CD4-positive, alpha-beta T cell (primary cell): ENCODE measurements at places on chromosomes 4 and X.

- no peak for DNase-seq
Measured at GRCh38 chrX:48035891-48036290, 29.1 kb downstream of the SPACA5 start.

DNA sequence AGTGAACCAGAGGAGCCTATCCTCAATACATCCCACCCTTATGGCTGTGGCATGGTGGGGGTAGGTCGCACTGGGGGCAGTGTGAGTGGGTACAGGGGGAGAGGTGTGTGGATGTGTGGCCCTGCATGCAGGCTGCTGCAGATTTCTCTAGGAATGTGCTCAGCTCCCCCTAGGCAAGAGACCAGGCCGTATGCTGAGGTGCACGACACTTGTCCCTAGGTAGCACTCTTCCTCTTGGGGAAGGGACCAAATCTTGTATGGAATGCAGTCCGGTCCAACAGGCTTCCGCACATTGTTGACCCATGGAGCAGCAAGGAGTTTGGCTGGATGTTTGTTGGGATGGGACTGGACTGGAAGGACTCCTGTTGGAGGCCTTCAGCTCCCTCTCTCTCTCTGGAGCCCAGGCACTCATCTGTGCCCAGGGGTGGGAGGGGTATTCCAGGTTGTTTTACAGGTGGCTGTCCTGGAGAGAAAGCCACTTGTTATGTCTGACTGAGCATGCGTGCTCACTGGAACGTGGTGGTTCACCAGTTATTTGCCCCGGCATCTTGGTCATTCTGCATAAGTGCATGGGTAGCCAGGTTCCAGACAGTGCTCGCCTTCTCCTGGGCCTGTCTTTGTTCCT lies 55.1 kb downstream of the NBDY start:
- no peak for DNase-seq

DNA sequence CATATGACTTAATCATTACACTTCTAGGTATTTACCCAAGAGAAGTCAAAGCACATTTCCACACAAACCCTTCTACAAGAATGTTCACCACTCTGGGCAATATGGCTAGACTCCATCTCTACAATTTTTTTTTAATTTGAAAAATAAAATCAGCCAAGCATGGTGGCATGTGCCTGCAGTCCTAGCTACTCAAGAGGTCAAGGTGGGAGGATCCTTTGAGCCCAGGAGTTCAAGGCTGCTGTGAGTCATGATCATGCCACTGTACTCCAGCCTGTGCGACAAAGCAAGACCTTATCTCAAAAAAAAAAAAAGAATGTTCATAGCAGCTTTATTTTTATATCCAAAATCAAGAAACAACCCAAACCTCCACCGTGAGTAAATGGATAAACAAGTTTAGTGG lies 70.3 kb upstream of the MBNL3 start:
- no peak for DNase-seq

GRCh38 chr4:165709516-165709915 lies 163.5 kb upstream of the TLL1 start:
- no peak for DNase-seq

- no peak for DNase-seq
Measured at GRCh38 chrX:24494647-24495075, 29.6 kb downstream of the PDK3 start.

- DNase-seq = no peak
Measured at GRCh38 chrX:150202641-150203247, 160.4 kb upstream of the MAMLD1 start.

DNA sequence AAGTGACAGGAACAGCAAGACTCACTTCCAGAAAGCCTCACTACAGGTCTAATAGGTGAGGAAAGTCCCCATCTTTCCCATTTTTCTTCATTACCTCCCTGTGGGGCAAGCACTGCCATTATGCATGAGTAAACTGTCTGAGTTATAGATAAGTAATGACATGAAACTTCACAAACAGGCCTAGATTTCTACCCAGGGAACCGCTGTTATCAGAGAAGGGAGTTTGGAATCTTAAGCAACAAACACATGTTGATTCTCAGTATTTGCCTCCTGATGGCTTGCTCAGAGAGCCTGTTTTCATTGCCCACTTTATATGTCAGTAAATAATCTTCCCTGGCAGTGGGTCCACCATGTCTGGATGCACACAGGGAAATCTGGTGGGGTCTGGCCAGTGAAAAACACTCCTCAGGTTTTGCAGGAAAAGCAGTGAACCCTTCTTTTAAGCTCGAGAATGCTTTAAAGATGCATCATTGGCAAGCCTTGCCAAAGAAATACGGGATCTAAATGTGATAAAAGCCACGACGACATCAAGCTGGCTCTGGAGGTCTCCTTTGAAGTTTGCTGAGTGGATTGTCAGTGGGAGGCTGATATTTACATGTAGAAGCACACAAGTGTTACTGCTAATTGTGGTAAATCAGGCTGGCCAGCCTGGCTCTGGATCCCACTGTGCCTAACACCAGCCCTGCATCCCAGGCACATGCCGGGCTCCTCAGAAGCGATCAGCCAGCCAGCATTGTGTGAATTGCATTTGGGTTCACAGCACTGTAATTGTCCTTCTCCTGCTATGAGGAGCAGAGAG lies 25.2 kb downstream of the PDGFRA start:
- no peak for DNase-seq

DNA sequence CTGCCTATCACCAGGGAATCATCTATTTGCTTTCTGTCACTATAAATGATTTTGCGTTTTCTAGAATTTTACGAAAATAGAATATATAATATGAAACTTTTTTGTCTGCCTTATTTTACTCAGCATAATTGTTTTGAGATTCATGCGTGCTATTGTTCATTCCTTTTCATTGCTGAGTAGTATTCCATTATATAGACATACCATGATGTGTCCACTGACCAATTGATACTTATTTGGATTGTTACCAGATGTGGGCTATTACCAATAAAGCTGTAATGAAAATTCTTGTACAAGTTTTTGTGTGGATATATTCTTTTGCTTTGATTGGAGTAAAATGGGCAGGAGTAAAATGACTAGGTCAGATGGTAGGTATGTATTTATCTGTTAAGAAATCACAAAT lies 390.7 kb upstream of the EMCN start:
- DNase-seq = no peak

GRCh38 chr4:76175336-76175735 lies 27.1 kb upstream of the NUP54 start:
- no peak for DNase-seq

GRCh38 chrX:104972737-104973136 lies 247.8 kb downstream of the TEX13A start:
- DNase-seq = no peak

DNA sequence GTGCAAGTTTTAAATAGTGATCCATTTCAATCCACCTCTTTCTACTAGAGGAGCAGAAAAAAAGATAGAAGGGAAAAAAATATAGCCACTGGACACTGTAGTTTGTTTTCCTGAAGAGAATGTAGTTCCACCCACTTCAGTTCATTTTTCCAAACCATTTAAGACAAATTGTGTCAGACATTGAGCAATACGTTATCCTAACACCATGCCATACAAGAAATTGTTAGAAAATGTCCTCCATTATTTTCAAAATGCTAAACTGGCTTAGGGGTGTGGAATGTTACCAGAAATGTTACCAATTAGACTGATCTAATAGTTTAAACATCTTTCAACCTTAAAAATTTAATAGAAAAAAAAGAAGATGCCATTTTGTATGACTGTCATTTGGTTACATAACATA lies 48.6 kb upstream of the ETNPPL start:
- no peak for DNase-seq

DNA sequence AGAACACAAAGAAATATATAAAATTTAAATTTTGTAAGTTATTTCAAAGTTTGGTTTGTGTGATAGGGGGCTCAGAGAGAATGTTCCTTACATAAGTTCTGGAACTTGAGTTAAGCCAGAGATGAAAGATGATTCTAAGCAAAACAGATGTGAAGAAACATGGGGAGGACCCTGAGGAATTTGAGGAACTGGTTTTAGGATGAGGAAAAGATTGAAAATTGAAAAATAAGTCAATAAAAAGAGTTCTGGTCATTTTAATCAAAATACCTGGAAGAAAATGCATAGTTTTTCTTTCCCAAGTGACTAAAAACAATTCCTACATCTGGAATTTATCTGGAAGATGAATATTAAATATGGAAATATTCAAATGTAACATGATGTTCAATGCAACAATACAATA lies 37.4 kb downstream of the HELQ start:
- DNase-seq = no peak

DNA sequence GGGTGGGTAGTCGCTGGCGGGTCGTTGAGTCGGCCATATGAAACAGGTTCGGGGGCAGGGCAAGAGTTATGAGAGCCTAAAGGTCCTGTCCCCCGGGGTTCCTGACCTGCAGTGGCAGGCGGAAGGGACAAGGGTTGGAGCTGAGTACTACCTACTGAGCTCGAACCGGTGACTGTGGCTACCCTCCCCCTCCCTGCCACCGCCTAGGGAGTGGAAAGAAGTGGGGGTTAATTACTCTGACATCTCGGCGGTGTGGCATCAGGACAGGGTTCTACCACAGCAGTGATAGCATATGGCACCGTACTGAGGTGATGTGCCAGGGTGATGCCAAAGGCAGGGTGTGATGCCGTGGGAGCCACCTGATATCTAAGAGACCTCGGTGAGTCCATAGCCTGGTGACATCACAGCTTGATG lies 307 bp downstream of the ATG4A start:
- no peak for DNase-seq

- no peak for DNase-seq
Measured at GRCh38 chr4:181951265-181951664, 291.9 kb upstream of the TENM3 start.

DNA sequence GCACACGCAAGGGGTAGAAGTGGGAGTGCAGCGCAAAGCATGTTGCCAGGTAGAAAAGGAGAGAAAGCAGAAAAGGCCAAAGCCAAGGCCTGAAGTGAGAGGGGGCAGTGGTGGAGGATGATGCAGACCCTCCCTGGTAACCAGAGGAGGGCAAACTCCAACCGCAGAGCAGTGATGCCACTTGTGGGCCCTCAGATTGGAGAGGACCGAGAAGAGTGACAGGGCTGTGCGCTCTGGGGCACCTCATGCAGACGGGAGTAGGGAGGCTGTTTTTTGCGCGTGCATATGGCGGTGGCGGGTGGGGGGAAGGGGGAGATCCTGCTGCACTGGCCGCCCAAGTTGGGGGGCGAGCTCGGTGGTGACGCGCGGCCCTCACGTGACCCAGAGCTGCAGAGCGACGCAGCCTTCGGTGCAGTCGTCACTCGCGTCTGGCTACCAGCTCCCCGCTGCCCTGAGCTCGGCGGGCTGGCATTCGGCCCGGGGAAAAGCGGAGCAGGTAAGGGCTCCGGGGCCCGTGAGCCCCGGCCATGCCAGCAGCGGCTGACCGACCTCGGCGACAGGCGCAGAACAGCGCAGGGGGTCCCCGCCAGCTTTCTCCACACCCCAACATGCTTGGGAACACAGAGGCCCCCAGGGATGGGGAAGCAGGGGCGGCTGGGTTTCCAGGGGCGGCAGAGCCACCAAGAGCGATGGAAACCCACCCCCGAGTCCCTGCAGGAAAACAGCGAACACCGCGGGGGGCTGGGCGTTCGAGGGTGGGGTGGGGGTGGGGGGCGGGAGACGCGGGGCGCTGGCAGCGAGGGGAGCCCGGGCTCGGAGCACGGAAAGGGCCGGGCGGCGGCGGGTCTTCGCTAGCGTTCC lies at the start of gene BEX3:
Gene BEX3, plus strand, starts transcription at position 421 of the 861 bp plus-strand sequence. CDS start 984 bp downstream, outside the sequence.
- peak; percentile 60 for DNase-seq

DNA sequence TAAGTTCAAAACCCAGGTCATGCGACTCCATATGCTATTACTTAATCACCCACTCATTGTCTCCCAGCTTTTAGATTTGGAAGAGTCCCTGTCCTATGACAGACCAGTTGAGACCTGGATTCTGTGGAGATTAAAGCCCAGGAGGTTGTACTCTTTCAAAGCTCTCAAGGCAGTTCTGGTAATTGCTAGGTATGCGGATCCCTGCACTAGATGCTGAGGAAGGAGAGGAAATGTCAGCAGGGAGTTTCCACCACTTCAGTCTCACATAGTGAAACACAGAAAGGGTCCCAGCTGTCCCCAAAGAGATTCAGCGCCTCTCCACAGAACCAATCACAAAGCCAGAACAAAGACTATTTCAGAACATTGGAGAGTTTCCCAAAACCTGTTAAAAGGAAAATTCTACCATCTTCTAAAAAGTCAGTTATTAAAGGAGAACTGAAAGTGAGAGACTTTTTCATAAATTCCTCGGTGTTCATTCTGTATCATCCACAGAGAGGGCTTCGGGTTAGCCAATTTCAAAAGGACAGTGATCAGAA lies 53.4 kb downstream of the IRF2 start:
- no peak for DNase-seq

- no peak for DNase-seq
Measured at GRCh38 chrX:148574237-148574973, 74.0 kb downstream of the AFF2 start.

- DNase-seq = no peak
Measured at GRCh38 chr4:109810552-109811387, 4.8 kb upstream of the GAR1 start.

- DNase-seq = no peak
Measured at GRCh38 chr4:2007804-2008670, 737 bp downstream of the NELFA start.

GRCh38 chr4:96681218-96681617 lies 841.3 kb downstream of the PDHA2 start:
- no peak for DNase-seq

- DNase-seq = no peak
Measured at GRCh38 chrX:54843050-54843449, 35.5 kb downstream of the MAGED2 start.

DNA sequence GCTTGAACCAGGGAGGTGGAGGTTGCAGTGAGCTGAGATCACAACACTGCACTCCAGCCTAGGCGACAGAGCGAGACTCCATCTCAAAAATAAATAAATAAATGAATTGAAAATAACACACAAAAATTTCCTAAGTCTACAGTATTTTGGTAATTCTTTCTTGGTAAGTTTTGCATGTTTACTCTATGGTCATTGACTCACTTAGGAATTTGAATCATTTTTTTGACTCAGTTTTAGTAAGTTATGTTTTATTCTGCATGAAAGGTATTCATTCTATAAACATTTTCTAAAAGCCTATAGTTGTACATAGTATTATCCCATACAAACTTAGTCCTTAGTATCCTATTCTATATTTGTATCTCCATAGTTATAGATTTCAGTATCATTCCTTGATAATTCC lies 772.9 kb upstream of the SLIT2 start:
- DNase-seq = no peak

DNA sequence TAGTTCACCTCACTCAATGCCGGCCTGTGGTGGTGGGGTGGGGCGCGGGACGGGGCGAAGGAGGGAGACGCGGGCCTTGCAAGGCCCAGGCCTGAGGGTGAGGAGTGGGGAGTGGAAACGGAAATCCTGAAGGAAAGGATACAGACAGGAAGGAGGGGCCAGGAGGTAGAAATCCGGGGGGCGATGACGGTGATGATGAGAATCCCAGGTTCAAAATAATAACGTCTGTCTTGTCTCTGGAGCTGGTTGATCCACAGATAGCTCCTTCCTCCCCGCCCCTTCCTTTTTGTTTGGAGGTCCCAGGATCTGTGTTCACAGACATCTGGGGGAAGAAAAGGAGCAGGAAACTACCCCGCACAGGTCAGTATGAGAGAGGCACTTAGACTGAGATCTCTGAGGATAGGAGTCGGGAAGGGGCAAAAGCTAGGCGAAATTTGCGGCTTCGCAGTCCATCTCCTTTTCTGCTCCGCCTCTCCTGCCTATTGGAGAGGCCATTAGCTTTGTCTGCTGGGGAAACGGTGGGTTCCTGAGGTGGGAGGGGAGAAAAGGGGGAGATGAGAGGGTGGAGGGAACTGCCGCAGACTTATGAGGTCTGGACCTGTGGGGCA lies 746 bp downstream of the TCEAL7 start:
- no peak for DNase-seq
